ENCODE measurements at places on chromosomes 11 and 22.

- H3K4me1 ChIP-seq = peaks cover 9% of the 10 kb centered on the region
- peaks cover 40% of the 10 kb centered on the region for H3K27me3 ChIP-seq
- H3K36me3 ChIP-seq = no peaks in the 10 kb centered on the region
- H3K27ac ChIP-seq = no peak overlapping the region
- peak; percentile 58 for DNase-seq
- H3K4me3 ChIP-seq = no peak overlapping the region
Measured at GRCh38 chr22:37316875-37317371, 34.6 kb downstream of the CYTH4 start.

- H3K4me3 ChIP-seq = no peak overlapping the region
- DNase-seq = no peak
- no peaks in the 10 kb centered on the region for H3K27me3 ChIP-seq
Measured at GRCh38 chr11:17985517-17985916, 27.3 kb downstream of the SERGEF start.

DNA sequence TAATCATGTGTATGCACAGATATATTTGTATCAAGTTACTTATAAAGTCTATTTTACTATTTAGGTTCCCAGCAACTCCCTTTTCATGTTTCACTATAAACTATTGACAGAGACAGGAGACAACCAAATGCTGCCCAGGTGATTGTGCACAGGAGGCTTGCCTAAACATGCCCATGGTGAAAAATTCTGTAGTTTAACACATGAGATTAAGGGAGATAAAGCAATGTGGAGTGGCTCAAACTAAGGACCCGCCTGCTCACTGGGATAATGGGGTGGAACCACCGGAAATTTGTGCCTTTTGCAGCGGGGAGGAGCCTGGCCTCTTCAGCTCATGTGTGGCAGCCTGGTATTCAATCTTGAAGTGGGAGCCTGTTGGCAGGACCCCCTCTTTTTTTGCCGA lies 459.5 kb upstream of the CNTN5 start:
- H3K27me3 ChIP-seq = no peaks in the 10 kb centered on the region
- no peaks in the 10 kb centered on the region for H3K36me3 ChIP-seq
- H3K4me3 ChIP-seq = no peak overlapping the region
- no peaks in the 10 kb centered on the region for H3K4me1 ChIP-seq

DNA sequence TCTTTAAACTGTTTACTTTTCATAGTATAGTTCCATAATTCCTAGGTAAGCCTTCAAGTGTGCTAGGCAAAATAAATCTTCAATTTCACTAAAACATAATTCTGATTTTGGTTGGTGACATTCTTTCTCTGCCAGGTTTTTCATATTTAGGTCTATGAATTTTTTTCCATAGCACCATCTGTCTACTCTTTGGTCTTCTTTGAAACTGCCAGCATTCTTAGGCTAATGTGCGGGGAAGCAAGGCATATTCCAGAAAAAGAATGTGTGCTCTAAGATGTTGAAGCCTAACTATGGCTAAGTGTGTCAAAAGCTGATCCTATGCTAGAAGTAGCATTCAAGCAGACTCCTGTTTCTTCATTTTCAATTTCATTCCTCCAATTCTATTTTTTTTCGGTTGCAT lies 213.9 kb upstream of the C11orf87 start:
- H3K4me3 ChIP-seq = no peak overlapping the region
- H3K4me1 ChIP-seq = no peaks in the 10 kb centered on the region
- H3K36me3 ChIP-seq = no peaks in the 10 kb centered on the region

GRCh38 chr11:101363706-101364275 lies 220.0 kb downstream of the TRPC6 start:
- DNase-seq = no peak
- H3K27ac ChIP-seq = no peak overlapping the region
- H3K4me1 ChIP-seq = no peaks in the 10 kb centered on the region
- H3K36me3 ChIP-seq = no peaks in the 10 kb centered on the region
- H3K4me3 ChIP-seq = no peak overlapping the region
- no peaks in the 10 kb centered on the region for H3K27me3 ChIP-seq

GRCh38 chr11:117610045-117610444 lies 187.0 kb downstream of the DSCAML1 start:
- DNase-seq = no peak
- no peaks in the 10 kb centered on the region for H3K36me3 ChIP-seq
- H3K27ac ChIP-seq = no peak overlapping the region
- H3K4me3 ChIP-seq = no peak overlapping the region
- peaks cover 13% of the 10 kb centered on the region for H3K27me3 ChIP-seq
- no peaks in the 10 kb centered on the region for H3K4me1 ChIP-seq

DNA sequence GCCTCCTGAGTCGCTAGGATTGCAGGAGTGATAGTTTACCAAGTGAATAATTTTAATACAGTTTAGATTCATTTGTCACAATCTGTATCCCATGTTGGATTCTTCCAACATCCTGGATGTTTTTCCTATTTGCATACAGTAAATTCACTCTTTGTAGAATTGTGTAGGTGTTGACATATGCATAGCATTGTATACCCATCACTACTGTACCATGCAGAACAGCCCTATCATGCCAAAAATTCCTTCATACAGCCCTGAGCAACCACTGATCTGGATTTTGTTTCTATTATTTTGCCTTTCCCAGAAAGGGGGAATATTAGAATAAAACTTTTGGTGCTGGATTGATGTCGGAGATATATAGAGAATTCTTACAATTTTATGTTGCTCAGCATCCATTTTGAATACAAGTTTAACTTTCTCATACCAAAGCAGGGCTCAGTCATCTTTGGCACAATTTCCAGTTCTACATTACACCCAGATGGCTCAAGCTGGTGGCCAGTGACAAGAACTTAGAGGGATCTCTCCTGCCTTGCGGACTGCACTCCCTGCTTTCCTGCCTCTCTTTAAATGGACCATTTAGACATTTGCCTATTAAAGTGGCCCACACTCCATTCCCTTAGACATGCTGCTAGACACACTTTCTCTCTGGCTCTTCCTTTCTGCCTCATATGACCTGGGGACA lies 45.4 kb upstream of the CFAP300 start:
- no peaks in the 10 kb centered on the region for H3K4me1 ChIP-seq
- H3K4me3 ChIP-seq = no peak overlapping the region
- no peaks in the 10 kb centered on the region for H3K27me3 ChIP-seq
- H3K36me3 ChIP-seq = peaks cover 4% of the 10 kb centered on the region

DNA sequence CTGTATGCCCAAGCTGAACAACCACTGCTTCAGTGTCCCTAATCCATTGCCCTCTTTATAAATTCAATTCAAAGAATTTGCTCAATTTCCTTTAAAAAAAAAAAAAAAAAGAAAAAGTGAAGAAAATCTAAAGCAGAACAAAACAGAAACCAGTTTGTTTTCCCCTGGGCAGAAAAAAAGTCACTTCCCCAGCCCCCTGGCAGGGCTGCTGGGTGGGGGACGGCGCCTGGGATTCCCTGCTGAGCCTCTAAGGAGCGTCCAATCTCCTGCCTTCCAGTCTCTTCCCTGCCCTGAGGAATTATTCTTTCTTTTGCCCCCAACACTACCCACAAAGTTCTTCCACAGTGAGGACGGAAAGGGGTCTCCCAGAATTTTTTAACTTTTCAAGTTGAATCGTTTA lies 23.9 kb downstream of the DKK3 start:
- H3K36me3 ChIP-seq = no peaks in the 10 kb centered on the region
- no peaks in the 10 kb centered on the region for H3K27me3 ChIP-seq
- peaks cover 47% of the 10 kb centered on the region for H3K4me1 ChIP-seq
- no peak overlapping the region for H3K27ac ChIP-seq
- no peak for DNase-seq
- H3K4me3 ChIP-seq = no peak overlapping the region

- H3K4me1 ChIP-seq = peaks cover 17% of the 10 kb centered on the region
- no peaks in the 10 kb centered on the region for H3K36me3 ChIP-seq
- no peak overlapping the region for H3K27ac ChIP-seq
- H3K27me3 ChIP-seq = no peaks in the 10 kb centered on the region
- DNase-seq = no peak
Measured at GRCh38 chr11:64969209-64969608, 2.7 kb downstream of the MAJIN start.

- H3K4me1 ChIP-seq = no peaks in the 10 kb centered on the region
- no peak for DNase-seq
- no peak overlapping the region for H3K4me3 ChIP-seq
- H3K27me3 ChIP-seq = no peaks in the 10 kb centered on the region
- H3K27ac ChIP-seq = no peak overlapping the region
Measured at GRCh38 chr22:38327805-38328204, 10.6 kb upstream of the CSNK1E start.

DNA sequence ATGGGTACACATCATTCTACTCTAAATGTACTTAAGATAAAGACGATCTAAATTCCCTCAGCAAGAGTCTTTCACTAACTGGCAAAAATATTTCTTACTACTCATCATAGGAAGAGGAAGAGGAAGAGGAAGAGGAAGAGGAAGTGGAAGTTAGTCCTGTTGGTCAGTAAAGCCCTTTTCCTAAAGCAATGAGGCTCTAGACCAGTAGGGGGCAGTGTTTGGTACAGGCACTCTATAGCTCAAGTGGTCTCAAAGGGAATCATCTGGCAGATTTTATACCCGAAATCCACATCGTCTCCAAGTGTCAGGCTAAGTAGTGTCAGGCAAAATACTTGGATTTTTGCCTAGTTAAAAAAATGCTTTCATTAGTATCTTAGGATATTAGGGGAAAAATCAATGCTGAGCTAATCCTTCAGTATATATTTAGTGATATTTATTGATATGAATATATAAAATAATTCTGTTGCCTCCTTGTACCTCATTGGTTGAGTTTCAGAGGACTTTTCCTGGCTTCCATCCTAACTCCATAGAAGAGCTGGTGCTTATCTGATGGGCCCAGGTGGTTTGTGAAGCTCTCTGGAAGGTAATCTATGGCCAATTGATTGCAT lies 7.7 kb downstream of the BLID start:
- H3K36me3 ChIP-seq = no peaks in the 10 kb centered on the region
- no peak overlapping the region for H3K27ac ChIP-seq
- no peaks in the 10 kb centered on the region for H3K27me3 ChIP-seq
- DNase-seq = no peak
- H3K4me3 ChIP-seq = no peak overlapping the region

- H3K4me1 ChIP-seq = peaks cover 28% of the 10 kb centered on the region
- H3K36me3 ChIP-seq = no peaks in the 10 kb centered on the region
- H3K27me3 ChIP-seq = no peaks in the 10 kb centered on the region
- no peak overlapping the region for H3K27ac ChIP-seq
- H3K4me3 ChIP-seq = no peak overlapping the region
Measured at GRCh38 chr22:40224702-40225101, 47.0 kb downstream of the TNRC6B start.

DNA sequence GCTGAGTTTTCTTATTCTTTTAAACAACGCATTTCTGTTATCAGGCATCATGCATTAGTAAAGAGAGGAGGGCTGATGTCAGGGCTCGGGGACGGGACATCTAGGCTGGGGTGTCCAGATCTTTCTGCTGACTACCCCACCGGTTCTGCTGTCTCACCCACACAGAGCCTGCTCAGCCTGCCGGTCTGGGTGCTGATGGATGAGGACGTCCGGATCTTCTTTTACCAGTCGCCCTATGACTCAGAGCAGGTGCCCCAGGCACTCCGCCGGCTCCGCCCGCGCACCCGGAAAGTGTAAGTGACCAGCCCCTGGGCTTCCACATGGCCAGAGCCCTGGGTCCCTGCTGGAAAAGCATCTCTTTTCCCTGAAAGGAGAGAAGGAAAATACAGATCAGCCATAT lies 9.4 kb downstream of the NCF4 start:
- DNase-seq = no peak
- H3K36me3 ChIP-seq = no peaks in the 10 kb centered on the region
- peaks cover 15% of the 10 kb centered on the region for H3K27me3 ChIP-seq
- H3K4me1 ChIP-seq = peaks cover 29% of the 10 kb centered on the region
- H3K27ac ChIP-seq = no peak overlapping the region

- H3K36me3 ChIP-seq = no peaks in the 10 kb centered on the region
- H3K27ac ChIP-seq = no peak overlapping the region
- H3K4me1 ChIP-seq = peaks cover 34% of the 10 kb centered on the region
- H3K4me3 ChIP-seq = no peak overlapping the region
- H3K27me3 ChIP-seq = peaks cover 13% of the 10 kb centered on the region
Measured at GRCh38 chr22:27804470-27805297, 3.1 kb upstream of the MN1 start.

GRCh38 chr11:18046116-18046777 lies at the start of gene TPH1:
TPH1 (minus strand) TSS chr11:18046269; CDS start chr11:18040762, 5,507 bp downstream.
- H3K36me3 ChIP-seq = no peaks in the 10 kb centered on the region
- peaks cover 11% of the 10 kb centered on the region for H3K4me1 ChIP-seq
- H3K4me3 ChIP-seq = peak within 1 kb of the TSS; percentile 24

DNA sequence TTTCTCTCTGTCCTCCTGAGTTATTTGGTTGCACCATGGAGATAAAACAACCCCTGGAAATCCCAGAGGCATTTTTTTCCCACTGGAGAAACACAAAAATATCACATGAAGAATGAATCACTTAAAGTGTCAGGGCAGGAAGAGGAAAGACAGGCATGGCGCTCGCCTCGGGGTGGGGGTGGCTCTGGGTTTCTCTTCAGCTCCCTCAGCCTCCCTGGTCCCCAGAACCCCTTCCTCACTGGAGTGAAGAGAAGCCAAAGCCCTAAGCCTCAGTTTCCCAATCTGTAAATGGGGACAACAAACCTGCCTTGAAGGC lies 938 bp downstream of the SHISAL1 start:
- H3K27me3 ChIP-seq = peaks cover 4% of the 10 kb centered on the region
- no peak for DNase-seq
- no peak overlapping the region for H3K27ac ChIP-seq
- peaks cover 40% of the 10 kb centered on the region for H3K4me1 ChIP-seq
- H3K36me3 ChIP-seq = no peaks in the 10 kb centered on the region

- H3K4me3 ChIP-seq = no peak overlapping the region
- H3K36me3 ChIP-seq = no peaks in the 10 kb centered on the region
- H3K27ac ChIP-seq = no peak overlapping the region
- DNase-seq = no peak
Measured at GRCh38 chr11:57131080-57131790, 50.5 kb upstream of the LRRC55 start.

- no peak overlapping the region for H3K4me3 ChIP-seq
- H3K4me1 ChIP-seq = peaks cover 27% of the 10 kb centered on the region
- no peak for DNase-seq
- H3K27ac ChIP-seq = no peak overlapping the region
- H3K27me3 ChIP-seq = no peaks in the 10 kb centered on the region
- H3K36me3 ChIP-seq = peaks cover 37% of the 10 kb centered on the region
Measured at GRCh38 chr22:24161909-24162308, 19.4 kb upstream of the SUSD2 start.

GRCh38 chr11:30045921-30046577 lies 29.2 kb upstream of the KCNA4 start:
- no peak overlapping the region for H3K27ac ChIP-seq
- no peaks in the 10 kb centered on the region for H3K36me3 ChIP-seq
- no peaks in the 10 kb centered on the region for H3K27me3 ChIP-seq
- H3K4me1 ChIP-seq = no peaks in the 10 kb centered on the region

GRCh38 chr11:126307706-126308105 lies 3.8 kb downstream of the DCPS start:
- no peak for DNase-seq
- no peak overlapping the region for H3K4me3 ChIP-seq

GRCh38 chr11:112801025-112801816 lies 160.0 kb upstream of the NCAM1 start:
- no peak overlapping the region for H3K27ac ChIP-seq
- no peak for DNase-seq
- H3K27me3 ChIP-seq = no peaks in the 10 kb centered on the region

DNA sequence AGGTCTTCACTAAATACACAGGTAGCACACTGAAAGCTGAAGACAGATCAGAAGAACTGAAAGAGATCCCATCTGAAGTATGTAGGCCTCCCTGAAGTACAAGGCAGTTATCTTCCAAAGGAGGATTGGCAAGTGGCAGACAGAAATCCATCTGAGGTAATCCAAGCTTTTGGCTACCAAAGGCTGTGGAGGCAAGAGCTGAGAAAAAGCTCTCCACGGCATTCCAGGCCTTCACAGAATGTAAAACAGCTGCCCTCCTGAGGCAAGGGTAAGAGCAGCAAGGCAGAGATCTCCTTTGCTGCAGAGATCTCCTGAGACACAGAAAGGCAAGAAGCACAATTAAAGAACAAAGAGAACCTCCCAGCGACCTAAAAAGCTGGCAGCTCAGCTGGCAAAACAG lies 19.1 kb downstream of the PIK3C2A start:
- H3K4me1 ChIP-seq = no peaks in the 10 kb centered on the region
- peaks cover 10% of the 10 kb centered on the region for H3K36me3 ChIP-seq
- H3K4me3 ChIP-seq = no peak overlapping the region
- H3K27ac ChIP-seq = no peak overlapping the region
